ENCODE measurements at places on chromosomes 1 and 21.

DNA sequence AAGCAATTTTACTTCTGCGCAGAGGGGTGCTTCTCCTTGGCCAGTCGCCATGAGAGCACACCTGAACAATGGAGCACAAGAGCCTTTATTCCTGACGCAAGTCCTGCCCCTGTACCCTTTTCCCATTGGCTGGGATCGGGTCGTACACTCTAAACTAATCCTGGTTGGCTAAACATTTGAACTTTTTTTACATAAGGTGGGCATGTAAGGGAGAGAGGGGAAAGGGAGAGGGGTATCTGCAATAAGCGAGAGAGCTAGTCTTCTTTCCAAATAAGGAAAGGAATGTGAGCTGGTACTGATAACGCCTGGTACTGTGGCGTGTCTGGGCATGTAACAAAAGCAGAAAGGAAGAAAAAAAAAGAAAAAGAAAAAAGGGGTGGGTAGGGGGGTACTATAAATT, 21.8 kb downstream of the MFSD2A start:
- peak; percentile 21 for DNase-seq

- DNase-seq: no peak
These were observed 582.8 kb downstream of the PTBP2 start for GRCh38 chr1:97304366-97304765.

DNA sequence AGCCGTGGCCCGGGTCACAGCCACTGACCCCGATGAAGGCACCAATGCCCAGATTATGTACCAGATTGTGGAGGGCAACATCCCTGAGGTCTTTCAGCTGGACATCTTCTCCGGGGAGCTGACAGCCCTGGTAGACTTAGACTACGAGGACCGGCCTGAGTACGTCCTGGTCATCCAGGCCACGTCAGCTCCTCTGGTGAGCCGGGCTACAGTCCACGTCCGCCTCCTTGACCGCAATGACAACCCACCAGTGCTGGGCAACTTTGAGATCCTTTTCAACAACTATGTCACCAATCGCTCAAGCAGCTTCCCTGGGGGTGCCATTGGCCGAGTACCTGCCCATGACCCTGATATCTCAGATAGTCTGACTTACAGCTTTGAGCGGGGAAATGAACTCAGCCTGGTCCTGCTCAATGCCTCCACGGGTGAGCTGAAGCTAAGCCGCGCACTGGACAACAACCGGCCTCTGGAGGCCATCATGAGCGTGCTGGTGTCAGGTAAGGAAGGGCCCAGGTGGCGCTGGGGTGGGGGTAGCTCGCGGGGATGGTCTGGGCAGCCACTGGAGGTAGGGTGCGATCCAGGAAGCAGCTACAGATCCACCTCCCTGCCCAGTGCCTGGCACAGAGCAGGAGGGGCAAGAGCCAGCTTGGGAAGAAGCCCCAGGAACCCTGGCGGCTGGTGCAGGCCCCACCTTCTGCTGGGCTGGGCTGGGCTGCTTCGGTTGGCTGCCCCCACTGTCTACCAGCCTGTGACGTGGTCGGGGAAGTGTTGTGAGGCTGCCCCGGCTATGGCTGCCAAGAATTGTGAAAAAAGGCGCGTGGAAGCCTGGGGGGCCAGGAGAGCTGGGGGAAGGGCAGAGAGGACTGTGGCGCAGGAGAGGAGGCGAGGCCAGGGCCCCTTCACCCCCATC, 3.8 kb downstream of the CELSR2 start:
- no peak for DNase-seq

GRCh38 chr1:118973531-118974137, 14.5 kb downstream of the TBX15 start:
- no peak for DNase-seq

- DNase-seq: no peak
These were observed 3.2 kb upstream of the SETD4 start for GRCh38 chr21:36063375-36064084.

GRCh38 chr1:159953536-159954515, at the start of gene SLAMF9:
TSS of gene SLAMF9 (minus strand) at chr1:159954237. CDS start at chr1:159954137, 100 bp downstream.
- DNase-seq: no peak

- DNase-seq: peak; percentile 81
These were observed 45.0 kb upstream of the ADARB1 start for GRCh38 chr21:45029298-45029947.

GRCh38 chr1:110893908-110894490, 21.1 kb downstream of the CD53 start:
- DNase-seq: no peak

GRCh38 chr1:155695608-155696007, 6.7 kb downstream of the DAP3 start:
- no peak for DNase-seq

- DNase-seq: no peak
These were observed 2.4 kb downstream of the GUCA2A start for GRCh38 chr1:42162181-42162580.

DNA sequence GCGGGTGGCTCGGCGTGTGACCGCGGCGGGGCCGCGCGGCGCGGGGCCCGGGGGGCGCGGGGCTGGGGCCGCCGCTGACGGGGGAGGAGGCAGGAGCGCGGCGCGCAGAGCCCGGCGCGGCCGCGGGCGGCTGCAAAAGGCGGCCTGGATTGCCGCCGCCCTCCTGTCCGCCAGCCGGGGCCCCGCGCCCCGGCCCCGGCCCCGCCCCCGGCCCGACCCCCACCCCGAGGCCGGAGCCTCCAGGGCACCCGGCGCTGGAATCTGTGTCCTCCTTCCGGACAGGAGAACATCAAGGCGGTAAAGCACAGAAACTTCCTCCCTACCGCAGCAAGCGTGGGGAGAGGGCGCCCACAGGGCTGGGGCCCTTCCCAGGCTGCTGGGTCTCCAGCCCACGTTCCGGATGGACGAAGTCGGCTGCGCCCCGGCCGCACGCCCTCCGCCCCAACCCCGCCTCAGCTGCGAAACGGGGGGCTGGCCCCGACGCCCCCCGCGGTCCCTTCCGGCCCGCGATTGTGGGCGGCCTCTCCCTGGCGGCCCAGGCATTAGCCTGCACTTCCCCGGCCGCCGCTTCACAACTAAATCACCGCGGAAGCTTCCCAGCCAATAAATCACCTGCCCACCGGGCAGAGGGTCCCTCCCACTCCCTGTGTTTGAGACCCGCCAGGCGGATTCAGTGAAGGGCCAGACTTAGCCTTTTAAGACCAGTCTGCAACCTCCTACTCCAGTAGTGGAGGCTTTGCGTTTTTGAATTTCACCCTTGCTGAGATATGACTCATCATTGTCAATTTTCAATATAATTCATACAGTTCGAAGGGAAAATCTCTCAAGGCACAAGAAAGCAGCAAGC, 106.0 kb downstream of the SLC45A1 start:
- DNase-seq: peak; percentile 85

- no peak for DNase-seq
These were observed 28.0 kb upstream of the SFPQ start for GRCh38 chr1:35220976-35221375.

DNA sequence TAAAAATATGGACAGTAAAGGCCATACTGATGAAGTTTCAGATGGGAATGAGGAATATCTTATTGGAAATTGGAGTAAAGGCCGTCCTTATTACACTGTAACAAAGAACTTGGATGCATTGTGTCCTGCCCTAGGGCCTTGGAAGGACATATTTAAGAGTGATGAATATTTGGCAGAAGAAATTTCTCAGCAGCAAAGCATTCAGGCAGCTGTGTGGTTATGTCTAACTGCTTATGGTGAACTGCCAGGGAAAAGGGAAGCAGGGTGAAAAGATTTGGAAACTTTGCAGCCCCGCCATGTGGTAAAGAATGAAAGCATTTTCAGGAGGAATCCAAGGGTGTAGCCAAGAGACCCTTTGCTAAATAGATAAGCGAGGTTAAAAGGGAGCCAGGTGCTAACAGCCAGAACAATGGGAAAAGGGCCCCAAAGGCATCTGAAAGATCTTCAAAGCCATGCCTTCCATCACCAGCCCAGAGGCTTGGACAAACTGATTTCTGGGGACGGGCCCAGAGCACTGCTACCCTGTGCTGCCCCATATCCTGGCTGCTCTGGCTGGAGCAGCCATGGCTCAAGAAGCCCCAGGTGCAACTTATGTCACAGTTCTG, 200.0 kb downstream of the PTPRU start:
- DNase-seq: no peak

- DNase-seq: no peak
These were observed at the start of gene SLC35F3 for GRCh38 chr1:233904633-233905415. TSS of gene SLC35F3 (plus strand) at chr1:233904676.

- DNase-seq: no peak
These were observed 301.1 kb downstream of the MATN1 start for GRCh38 chr1:30422251-30422650.

- no peak for DNase-seq
These were observed 44.6 kb upstream of the CNN3 start for GRCh38 chr1:94971491-94971924.

DNA sequence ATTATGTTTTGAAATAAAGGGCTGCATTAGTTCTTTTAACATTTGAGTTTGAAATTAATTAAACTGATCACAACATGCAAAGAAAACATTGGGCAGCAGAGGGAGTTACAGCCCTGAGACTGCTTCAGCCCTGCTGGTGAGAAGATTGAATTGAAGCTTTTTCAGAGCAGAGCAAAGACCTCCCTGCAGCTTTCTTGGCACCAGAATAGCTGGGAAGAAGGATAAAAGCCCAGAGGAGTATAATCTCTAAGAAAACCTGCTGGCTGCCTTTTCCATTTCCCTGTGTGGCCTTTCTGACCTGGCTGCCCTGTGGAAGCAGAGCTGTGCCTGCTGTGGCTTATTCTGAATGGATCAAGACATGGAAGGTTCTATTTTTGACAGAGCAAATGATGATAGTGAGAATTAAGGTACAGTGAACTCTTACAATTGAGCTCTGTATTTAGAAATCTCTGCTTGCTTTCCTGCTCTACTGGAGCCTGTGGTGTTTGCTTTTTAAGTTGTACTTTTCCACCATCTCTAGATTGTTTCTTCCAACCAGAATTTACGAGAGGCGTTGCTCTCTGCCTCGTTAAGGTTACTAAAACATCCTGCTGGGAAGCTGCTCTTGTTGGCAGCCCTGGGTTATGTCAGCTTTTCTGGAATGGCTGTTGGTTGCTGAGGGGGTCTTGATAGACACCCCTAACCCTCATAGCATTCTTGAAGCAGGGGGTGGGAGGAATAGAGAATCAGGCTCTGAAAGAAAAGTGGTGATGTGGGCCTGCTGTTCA, 9.9 kb downstream of the SNRPE start:
- peak; percentile 11 for DNase-seq

- no peak for DNase-seq
These were observed 155.2 kb downstream of the BARHL2 start for GRCh38 chr1:90561911-90562310.

GRCh38 chr1:200082329-200082728, 54.8 kb downstream of the NR5A2 start:
- no peak for DNase-seq

DNA sequence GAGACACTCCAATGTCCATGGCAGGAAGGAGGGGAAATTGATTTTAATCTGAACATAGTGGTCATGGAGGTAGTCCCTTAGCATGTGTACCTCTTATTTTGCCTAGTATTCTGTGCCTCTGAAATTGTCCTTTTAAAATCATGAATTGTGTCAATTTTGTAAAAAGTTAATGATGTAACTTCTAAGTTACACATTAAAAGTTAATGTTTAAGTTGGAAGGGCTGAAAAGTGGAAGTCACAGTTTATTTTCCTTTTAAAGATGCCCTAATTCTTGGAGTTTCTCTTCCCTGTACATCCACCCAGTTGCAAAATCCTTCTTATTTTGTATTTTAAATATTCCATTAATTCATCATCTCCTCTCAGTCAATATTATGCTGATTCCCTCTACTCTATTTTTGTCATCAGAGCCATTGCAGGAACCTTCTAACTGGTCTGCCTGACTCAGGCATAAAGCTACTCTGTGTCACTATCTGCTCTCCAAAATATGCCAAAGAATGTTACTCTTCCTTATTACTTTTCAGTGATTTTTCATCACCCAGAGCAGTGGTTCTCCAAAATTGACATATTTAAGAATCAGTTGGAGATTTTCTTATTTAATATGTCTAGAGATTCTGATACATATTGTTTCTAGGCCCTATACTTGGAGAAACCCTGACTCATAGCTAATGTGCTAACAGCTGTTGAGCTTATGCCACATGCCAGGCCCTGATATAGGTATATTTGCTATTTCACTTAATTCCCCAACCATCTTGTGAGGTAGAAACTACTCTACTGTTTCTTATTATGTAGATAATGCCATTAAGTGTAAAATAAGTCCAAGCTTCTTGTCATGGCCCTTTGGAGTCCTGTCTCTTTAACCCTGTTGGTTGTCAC, 5.1 kb downstream of the HOOK1 start:
- DNase-seq: no peak

GRCh38 chr1:53949023-53949990, 3.2 kb downstream of the LRRC42 start:
- peak; percentile 38 for DNase-seq

GRCh38 chr1:151048645-151049032, 1.1 kb downstream of the C1orf56 start:
- no peak for DNase-seq

DNA sequence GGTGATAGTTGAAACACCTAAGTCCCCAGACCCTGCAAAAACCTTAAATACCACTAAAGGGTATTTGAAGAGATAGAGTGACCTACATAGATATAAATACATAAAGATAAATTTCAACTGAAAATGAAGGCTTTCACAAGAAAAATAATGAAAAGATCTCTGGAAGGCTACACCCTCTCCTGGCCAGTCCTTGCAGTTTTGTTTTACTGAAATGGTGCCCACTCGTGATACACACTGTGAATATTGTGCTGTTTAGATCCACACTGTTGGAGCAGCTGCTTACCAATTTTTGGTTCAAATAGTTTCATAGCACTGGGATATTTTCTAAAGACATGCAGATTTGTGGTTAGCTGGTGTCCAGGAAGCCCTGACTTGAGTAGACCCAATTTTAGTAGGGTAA, 31.5 kb upstream of the RNF187 start:
- no peak for DNase-seq

- DNase-seq: no peak
These were observed 22.7 kb downstream of the SLX9 start for GRCh38 chr21:44962403-44962966.

GRCh38 chr1:147586414-147586813, 45.1 kb downstream of the BCL9 start:
- no peak for DNase-seq

- DNase-seq: no peak
These were observed 5.9 kb downstream of the SOD1 start for GRCh38 chr21:31665397-31665796.

DNA sequence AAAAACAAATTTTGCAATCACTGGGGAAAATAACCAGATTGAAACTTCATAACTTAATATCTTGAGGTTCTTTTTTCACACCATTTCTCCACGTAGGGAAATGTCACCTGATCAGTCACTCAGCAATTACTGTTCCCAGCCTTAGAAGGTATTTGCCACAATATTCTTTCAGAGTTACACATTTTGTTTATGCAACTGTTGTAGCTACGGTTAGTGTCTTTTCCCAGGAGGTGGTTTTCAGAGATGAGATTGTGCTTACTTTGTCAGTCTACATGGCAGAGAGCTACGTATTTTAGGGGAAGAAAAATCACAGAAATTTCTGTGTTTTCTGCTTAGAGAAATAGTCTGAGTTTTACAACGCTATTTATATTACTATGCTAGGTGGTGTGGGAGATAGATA, 792.8 kb upstream of the B3GALT2 start:
- no peak for DNase-seq

- DNase-seq: no peak
These were observed 136.9 kb upstream of the BMP8A start for GRCh38 chr1:39354572-39354971.

GRCh38 chr1:235806123-235806522, 60.6 kb downstream of the LYST start:
- no peak for DNase-seq

GRCh38 chr1:67988066-67988465, 62.4 kb downstream of the DIRAS3 start:
- no peak for DNase-seq

- no peak for DNase-seq
These were observed 3.8 kb downstream of the ACBD6 start for GRCh38 chr1:180498594-180498993.

Measured in SK-N-DZ (cell line).